ENCODE measurements at places on chromosomes 1 and 21.

DNA sequence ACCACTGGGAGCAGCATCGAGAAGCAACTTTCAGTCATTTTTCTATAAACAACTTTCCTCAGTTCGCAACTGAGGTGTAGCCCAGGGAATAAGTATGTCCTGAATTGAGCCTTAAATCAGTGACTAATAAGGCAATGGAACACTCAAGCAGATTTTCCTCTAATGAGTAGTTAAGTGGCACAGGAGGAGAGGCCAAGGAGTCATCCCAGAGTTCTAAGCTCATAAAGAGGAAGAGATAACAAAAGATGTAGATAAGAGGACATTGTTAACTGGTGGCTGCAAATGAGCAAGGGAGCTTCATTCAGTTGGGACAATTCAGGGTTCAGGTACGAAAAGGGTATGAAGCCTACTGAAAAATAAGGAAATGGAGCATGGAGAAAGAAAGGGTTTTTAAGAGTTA is 64.5 kb downstream of the LRRC40 start:
- DNase-seq = no peak

GRCh38 chr1:89724369-89725010 is 91.6 kb downstream of the LRRC8C start:
- peak; percentile 95 for DNase-seq

DNA sequence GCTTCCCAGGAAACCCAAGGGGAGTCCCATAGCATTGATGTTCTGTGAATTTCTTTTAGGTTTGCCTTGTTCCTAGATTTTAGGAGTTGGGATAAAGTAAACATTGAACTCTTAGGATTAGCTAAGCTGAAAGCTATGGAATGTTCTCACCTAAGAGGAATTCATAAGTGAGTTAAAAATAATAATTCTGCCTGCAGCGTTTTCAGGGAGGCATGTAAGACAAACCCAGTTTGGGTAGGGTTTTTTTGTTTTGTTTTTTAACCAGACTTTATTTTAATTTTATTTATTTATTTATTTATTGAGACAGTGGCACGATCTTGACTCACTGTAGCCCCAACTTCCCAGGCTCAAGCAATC is 28.9 kb upstream of the CD101 start:
- no peak for DNase-seq

GRCh38 chr1:235511470-235512240 is 7.4 kb upstream of the B3GALNT2 start:
- DNase-seq = no peak

DNA sequence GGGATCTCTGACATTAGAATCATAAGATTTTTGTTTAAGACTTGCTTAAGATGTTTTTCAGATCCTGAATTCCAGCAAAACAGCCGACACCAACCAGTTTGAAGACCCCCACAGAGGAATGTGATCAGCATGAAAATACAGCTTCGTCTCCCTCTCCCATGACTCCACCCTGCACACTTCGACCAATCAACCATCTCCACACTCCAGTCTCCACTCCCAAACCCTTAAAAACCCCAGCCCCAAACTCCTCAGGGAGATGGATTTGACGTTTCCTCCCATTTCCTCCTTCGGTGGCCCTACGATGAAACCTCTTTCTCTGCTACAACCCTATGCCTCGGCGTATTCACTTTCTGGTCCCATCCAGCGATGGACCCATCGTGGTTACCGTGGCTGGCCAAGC is 30.1 kb upstream of the KIF26B start:
- no peak for DNase-seq

- DNase-seq = no peak
Observed at GRCh38 chr1:107572674-107573211, 392.2 kb downstream of the VAV3 start.

GRCh38 chr1:43935711-43936427 is 2.3 kb downstream of the ARTN start:
- no peak for DNase-seq

DNA sequence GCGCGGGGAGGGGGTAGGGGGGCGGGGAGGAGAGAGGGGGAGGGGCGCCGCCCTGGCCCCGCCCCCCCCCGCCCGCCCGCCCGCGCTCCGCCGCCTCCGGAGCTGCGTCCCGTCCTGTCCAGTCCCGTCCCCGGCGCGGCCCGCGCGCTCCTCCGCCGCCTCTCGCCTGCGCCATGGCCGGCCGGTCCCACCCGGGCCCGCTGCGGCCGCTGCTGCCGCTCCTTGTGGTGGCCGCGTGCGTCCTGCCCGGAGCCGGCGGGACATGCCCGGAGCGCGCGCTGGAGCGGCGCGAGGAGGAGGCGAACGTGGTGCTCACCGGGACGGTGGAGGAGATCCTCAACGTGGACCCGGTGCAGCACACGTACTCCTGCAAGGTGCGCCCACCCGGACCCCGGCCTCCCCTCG is at the start of gene AGRN:
Gene AGRN (plus strand): TSS at position 121 of the 405 bp plus-strand sequence. CDS start 53 bp downstream, at position 174.
- no peak for DNase-seq

DNA sequence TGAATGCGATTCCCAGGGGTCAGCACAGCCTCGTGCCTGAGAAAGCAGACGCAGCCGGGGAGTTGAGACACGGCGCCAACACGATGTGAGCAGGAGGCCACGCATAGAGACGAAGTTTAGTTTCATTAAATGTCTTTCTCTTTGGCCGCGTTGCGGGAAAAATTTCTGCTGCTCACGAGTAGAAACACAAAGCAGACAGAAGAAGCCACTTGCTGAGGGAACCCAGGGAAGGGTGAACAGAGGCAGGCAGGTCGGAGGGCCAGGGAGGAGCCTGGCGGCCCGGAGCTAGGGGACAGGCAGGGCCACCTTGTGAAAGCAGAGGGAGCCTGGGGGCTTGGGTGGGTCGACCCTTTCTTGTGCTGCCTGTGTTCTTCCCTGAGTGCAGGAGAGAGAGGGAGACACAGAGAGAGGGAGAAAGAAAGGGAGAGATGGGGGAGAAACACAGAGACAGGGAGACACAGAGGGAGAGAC is 33.2 kb downstream of the POFUT2 start:
- DNase-seq = no peak

- no peak for DNase-seq
Observed at GRCh38 chr1:182211386-182211785, 149.9 kb upstream of the ZNF648 start.

- peak; percentile 89 for DNase-seq
Observed at GRCh38 chr1:173020138-173020750, 30.5 kb downstream of the TNFSF18 start.

DNA sequence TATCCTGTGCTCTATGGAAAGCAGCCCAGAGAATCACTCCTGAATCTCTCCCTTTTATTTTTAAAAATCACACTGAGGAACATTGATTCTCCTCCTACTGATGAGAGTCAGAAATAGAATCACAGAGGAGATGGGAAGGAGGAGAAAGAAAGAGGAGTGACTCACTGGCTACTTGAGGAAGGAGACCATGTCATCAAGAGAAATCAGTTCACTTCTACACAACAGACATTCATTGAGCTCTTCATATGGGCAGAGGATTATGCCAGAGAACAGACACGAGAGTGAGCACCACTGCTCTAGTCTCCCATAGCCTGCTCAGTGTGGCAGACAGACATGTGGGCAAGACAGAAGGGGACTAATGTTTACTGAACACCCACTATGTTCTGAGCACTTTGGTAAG is 44.2 kb downstream of the RAB3B start:
- DNase-seq = no peak

DNA sequence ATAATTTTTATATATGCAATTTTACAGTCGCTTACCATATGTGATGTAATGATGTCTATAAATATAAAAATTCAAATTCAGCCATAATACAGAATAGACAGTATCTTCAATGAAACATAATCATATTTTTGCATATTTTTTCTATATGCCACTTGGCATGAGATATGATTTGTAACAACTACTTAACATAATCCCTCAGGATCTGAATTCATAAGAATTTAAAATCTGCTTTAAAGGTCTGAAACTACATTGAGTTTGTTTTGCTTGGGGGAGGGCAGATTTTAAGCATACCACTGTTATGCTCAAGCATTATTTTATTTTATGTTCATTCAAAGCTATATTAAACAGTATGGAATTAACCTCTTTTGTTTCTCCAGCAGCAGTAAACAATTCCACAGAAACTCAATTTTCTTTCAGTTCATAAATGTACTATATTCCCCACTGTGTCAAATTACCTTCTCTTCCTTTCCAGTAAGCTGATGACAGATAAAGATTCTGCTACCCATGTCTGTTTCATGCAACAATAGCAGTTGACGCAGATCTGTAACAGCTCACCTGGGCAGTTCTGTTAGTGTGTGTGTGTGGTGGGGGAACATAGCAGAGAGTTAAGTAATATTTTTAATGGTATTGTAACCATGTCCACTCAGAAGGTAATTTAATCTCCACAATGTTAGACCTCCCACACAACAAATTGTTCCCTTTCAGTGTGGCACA is 224.8 kb downstream of the NTNG1 start:
- no peak for DNase-seq

GRCh38 chr1:147717051-147717705 is 43.2 kb downstream of the GJA5 start:
- no peak for DNase-seq

- DNase-seq = no peak
Observed at GRCh38 chr1:221907166-221907932, 165.5 kb upstream of the DUSP10 start.

DNA sequence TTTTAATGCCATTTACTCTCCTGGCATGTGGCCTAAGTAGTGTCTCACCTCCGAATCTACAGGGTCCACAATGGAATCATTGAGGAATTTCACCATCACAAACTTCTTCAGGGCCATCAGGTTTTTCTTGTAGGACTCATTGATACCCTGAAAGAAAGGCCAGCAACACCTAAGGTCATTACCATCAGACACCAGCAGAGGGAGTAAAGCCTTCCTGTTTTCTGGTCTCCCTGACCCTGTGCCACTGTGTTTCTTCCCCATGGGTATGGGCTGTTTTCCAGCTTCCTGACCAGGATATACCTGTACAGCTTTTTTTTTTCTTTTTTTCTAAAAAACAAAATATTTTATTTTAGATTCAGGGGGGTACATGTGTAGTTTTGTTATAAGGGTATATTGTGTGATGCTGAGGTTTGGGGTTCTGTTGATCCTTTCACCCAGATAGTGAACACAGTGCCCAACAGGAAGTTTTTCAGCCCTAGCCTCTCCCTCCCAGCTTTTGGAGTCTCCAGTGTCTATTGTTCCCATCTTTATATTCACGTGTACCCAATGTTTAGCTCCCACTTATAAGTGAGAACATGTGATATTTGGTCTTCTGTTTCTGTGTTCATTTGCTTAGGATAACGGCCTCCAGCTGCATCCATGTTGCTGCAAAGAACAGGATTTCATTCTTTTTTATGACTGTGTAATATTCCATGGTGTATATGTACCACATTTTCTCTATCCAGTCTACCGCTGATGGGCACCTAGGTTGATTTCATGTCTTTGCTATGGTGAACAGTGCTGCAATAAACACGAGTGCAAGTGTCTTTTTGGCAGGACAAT is 18.3 kb downstream of the PPT1 start:
- peak; percentile 66 for DNase-seq

- no peak for DNase-seq
Observed at GRCh38 chr1:22553991-22554522, 9.2 kb upstream of the EPHA8 start.

GRCh38 chr1:214793708-214794107 is 190.7 kb downstream of the CENPF start:
- DNase-seq = no peak

DNA sequence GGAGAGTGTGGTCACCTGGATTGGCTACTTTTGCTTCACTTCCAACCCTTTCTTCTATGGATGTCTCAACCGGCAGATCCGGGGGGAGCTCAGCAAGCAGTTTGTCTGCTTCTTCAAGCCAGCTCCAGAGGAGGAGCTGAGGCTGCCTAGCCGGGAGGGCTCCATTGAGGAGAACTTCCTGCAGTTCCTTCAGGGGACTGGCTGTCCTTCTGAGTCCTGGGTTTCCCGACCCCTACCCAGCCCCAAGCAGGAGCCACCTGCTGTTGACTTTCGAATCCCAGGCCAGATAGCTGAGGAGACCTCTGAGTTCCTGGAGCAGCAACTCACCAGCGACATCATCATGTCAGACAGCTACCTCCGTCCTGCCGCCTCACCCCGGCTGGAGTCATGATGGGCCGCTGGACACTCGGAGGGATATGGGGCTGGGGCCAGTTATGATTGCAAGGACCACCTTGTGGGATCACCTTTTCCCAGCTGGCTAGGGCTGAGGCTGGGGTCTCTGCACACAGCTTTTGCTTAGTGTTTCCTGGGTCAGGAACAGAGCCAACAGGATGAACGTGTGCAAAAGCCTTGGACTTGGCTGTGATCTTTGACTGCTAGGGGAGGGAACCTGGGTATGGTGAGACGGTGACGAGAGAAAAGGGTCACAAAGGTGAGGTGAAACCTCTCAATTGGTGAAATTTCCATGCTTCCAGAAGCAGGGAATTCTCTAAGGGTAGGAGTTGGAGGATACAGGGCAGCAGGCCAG is 4.3 kb upstream of the GNAI3 start:
- DNase-seq = no peak

GRCh38 chr1:93031711-93032110 is 47.4 kb upstream of the MTF2 start:
- no peak for DNase-seq

DNA sequence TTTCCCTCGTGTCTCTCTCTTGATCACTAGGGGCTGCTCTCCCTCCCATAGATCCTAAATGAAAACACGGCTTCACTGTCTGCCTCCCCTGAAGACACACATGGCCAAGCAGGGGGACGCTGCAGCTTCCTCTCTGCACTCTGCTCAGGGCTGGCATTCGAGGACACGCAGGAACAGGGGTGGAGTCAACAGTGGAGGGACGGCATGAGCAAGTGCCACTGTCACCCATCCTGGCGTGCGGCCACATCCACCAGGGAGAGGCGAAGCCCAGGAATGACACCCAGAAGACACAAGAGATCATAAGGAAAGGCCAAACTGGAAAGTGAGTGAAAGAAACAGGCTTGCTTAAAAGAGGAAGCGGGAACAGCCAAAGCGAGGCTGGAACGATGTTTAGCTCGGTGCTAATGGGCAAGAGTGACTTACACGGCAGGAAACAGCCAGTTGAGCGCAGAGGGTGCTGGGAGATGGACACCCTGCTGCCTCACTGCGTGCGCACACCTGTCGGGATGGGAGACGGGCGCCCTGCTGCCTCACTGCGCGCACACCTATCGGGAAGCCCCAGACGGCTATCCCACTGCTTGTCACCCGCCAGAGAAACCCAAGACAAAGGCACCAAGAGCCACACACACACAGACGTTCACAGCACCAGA is 13.6 kb upstream of the C1QTNF12 start:
- DNase-seq = peak; percentile 92
